MV-4-11 (cell line): ENCODE measurements at places on chromosomes 7 and 10.
A peak's percentile ranks its signal among the peaks of the same experiment; 100 is the strongest.

GRCh38 chr10:36324831-36325230 lies 682.7 kb upstream of the FZD8 start:
- DNase-seq = no peak

- DNase-seq = no peak
Measured at GRCh38 chr10:10330418-10330817, 687.3 kb upstream of the CELF2 start.

DNA sequence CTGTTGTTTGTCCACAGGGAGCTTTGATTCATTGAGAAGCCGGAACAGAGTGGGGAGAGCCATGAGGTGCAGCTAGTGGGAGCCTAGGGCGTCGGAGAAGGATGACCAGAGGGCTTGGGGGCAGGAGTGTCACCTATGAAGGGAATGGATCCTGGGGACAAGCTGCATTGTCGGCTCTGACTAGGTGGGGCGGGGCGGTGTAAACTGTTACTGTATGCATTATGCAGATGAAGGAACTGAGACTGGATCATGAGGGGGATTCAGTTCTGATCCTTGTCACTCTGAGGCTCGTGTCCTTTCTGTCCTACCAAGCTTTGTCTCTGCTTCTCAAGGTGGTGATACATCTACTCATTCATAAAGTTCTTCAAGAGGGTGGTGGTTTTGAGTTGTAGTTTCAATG lies 39.9 kb upstream of the MMD2 start:
- DNase-seq = no peak

DNA sequence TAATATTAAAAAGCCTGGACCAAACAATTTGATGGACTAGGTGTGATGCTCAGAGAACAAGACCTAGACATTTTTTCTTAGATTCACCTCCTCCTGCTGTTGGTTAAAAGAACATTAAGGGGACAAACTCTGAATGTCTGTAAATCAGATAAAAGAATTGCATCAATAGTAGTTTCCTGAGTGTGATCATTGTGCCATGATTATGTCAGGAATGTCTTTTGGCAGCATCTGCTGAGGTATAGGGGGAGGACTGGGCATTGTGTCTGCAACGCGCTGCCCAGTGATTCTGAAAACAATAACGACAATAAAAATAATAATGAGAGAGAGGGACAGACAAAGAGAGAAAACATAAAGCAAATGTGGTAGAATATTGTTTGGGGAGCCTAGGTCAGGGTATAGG lies 6.9 kb downstream of the C7orf57 start:
- no peak for DNase-seq

DNA sequence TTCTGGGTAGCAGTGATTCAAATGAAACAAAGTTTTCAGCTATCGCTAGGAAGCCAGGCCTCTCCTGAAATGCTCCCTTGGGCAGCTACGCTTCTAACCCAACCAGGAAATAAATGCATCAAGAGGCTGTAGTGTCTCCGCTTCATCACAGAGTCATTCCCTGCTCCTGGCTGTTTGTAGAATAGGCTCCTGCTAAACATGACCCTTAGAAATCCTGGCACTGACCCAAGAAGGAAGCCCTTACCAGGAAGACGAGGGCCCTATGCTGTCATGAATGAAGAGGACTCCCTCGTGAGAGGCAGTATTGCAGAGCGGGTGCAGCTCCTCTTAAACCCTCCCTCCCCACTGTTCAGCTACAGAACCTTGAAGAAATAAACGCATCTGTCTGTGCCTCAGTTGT lies 48.3 kb downstream of the NOD1 start:
- DNase-seq = peak; percentile 30

DNA sequence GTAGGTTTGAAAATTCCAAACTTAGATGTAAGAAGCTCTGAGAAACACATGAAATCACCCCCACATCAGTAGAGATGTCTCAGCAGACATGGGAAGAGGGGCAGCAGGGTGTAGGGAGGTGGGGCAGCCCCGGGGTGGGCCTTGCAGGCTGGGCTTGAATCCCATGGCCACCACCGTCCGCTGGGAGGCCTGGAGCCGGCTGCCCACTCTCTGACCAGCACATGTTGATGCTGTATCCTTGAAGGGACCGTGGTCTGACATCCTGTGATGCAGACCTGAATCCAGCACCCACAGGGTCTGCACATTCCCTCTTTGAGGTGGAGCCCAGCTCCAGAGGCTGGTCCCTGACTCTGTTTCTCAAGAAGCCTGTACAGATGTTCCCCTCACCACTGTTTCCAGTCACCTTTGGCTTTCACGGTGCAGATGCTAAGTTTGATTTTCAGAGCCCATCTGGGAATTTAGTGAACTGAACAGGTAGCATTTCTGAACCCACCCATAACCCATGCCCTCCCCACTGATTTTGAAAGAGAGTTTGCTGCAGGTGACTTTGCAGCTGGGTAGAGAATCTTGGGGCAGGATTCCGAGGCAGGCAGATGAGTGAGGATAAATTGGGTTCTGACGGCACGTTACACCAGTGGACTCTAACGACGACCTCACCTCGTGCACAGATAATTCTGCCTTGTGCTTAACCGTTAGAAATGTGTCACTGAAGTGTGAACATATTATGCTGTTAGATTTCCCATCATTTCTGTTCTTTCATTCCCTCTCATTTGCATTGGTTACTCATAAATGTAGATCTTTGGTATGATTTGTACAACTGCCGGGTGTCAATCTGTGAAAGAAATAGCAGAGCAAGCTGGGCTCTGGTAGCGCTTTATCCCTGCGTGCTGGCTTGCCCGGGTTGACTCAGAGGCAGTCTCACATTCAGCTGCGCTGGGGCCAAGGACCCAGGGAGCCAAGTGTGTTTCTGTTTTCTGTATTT lies 45.7 kb downstream of the IKZF1 start:
- DNase-seq = peak; percentile 53

- DNase-seq = no peak
Measured at GRCh38 chr10:6811153-6811552, 231.1 kb upstream of the PRKCQ start.

GRCh38 chr7:121696954-121697353 lies 176.0 kb upstream of the PTPRZ1 start:
- no peak for DNase-seq
